ENCODE measurements at places on chromosomes 3 and 15. TPM values are rescaled to one million over a fixed set of nuclear protein-coding genes. Genes with fewer than 3 reads are reported as not detected.

GOLGA6D gene
- not detected for polyA plus RNA-seq

CAMK2N2 gene
- polyA plus RNA-seq = not detected

DNA sequence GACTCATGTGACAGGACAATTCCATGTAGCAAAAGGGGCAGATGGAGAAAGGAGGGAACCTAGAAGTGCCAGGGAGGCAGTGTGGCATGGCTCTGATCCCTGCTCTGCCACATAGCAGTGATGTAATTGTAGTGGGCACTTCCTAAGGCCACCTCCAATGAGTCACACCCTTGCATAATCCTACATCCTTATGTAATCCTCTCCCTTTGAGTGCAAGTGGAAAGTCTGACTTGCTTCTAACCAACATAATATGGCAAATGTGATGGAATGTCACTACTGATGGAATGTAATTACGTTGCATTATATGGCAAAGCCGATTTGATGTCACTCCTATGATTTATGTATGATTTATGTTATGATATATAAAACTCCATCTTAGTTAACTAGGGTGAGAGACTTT is 72.9 kb upstream of the ATP2C1 start:
- H3K27me3 ChIP-seq = no peaks in the 10 kb centered on the region
- no peak overlapping the region for H3K4me3 ChIP-seq
- no peak overlapping the region for H3K27ac ChIP-seq
- H3K4me1 ChIP-seq = peaks cover 22% of the 10 kb centered on the region
- DNase-seq = peak; percentile 90

DNA sequence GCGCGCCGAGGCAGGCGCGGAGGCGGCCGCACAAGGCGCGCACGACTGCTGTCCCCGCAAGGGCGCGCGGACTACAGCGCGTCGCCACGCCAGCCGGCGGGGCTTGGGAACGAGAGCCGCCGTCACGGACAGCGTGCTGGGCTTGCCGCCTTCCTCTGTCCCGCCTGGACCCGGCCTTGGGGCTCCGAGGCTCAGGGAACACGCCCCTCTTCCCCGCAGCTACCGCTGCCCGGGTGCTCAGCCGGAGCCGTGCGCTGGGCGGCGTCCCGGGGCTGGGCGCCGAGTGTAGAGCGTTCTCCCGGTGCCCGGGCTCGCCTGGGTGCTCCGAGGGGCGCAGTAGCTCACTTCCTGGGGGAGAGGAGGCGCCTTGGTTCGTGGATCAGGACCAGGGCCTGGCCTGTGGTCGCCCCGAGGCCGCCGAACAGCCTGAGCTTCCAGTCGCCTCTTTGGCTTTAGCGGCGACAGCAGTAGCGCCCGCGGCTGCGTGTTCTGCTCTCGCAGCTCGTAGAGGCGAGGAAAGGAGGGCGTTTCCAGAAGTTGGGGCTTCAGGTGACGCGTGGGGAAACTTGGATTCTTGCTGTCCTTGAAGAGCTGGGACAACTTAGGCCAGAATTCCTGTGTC is 226.7 kb upstream of the C2CD4B start:
- H3K27ac ChIP-seq = no peak overlapping the region
- peaks cover 18% of the 10 kb centered on the region for H3K4me1 ChIP-seq
- no peaks in the 10 kb centered on the region for H3K36me3 ChIP-seq
- H3K4me3 ChIP-seq = peak overlapping the region; percentile 74
- peaks cover 22% of the 10 kb centered on the region for H3K27me3 ChIP-seq

- H3K4me1 ChIP-seq = no peaks in the 10 kb centered on the region
- no peaks in the 10 kb centered on the region for H3K36me3 ChIP-seq
- H3K27me3 ChIP-seq = no peaks in the 10 kb centered on the region
- peak; percentile 14 for DNase-seq
- no peak overlapping the region for H3K4me3 ChIP-seq
- no peak overlapping the region for H3K27ac ChIP-seq
Measured at GRCh38 chr3:17850448-17850847, 108.0 kb upstream of the TBC1D5 start.

GRCh38 chr3:42605546-42606173 is 5.2 kb downstream of the NKTR start:
- no peak overlapping the region for H3K27ac ChIP-seq
- peaks cover 67% of the 10 kb centered on the region for H3K36me3 ChIP-seq
- DNase-seq = no peak
- H3K4me1 ChIP-seq = peaks cover 13% of the 10 kb centered on the region

Measured in CD14-positive monocyte (primary cell).